ENCODE measurements at places on chromosomes 12 and 14.

DNA sequence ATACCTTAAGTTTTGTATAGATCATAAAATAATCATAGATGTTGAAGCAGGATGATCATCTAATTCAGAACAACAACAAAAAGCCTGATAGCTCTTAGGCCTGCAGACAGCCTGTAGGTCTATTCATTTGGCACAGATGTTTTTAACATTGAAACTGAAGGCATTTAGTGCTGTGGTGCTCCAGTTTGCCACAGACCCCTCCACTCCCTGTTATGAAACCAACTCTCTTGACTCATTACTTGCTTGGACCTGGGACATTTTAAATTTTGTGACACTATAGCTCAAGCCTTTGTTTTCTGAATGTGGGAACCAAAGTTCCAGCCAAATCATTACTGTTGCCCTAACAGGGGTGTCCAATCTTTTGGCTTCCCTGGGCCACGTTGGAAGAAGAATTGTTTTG lies 9.1 kb downstream of the PRKCH start:
- DNase-seq = no peak

GRCh38 chr14:53237488-53237887 lies 84.4 kb upstream of the DDHD1 start:
- DNase-seq = no peak

DNA sequence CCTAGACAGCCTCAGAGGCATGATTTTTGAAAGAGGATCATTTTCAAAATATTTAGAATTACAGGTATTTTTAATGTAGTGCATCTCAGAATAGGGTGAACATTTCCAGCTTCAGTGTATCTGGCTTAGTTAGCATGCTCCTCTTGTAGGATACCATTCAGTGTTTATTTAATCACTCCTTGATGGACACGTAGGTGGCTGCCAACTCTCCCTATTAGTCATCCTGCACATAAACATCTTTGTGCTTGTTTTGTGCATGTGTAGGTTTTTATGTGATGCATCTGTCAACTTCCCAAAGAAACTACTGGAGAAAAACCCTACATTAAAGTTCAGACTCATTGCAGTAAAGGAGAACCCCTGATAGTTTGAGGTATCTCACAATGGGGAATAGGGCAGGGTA lies 52.5 kb upstream of the RBM19 start:
- DNase-seq = no peak

- no peak for DNase-seq
These were observed 430.5 kb downstream of the DPF3 start for GRCh38 chr14:72463291-72463866.

GRCh38 chr12:82357340-82357739 lies 847 bp downstream of the CCDC59 start:
- DNase-seq = no peak

- no peak for DNase-seq
These were observed 5.2 kb downstream of the WNT10B start for GRCh38 chr12:48966177-48966895.

DNA sequence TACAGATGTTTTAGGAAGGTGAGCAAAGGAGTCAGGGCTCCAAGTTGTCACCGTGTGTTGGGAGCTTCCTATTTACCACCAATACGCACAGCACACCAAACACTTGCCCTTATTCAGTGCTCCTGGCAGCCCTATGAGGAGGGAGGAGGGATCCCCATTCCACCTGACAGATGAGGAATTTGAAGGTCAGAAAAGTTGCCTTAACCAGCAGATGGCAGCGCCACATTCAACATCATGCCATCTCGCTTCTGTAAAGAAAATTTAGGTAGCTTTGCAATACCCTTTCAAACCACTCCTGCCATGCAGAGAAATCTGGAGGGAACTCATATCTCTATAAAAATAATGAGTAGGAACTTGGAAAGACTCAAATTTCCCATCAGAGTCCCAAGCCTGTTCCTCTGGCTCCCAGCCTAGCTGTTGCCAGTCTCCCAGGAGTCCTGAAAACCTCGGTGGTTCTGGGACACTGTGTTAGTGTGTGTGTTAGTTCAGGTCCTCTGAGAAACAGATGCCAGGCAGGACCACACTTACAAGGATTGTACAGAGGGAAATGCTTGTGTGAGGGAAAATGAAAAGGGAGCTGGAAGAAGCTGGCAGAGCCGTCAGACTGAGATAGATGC lies 410.5 kb downstream of the MED13L start:
- DNase-seq = no peak

DNA sequence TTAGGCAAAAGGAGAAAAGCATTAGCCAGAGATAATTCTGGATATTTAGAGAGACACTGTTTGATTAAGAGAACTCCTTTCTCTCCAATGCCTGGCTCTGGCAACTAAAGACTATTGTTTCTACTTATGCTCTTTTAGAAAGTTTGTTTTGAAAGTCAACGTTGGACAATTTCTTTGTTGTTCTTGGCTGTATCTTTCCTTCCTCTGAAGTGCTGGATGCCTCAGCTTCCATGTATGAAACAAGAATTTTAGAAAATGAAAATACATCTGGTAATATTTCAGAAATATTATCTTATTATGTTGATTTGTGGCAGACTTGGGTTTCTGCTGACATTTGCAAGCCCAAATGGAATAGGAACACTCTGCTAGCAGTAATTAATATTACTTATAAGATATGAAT lies 382.6 kb downstream of the SNAPC1 start:
- DNase-seq = no peak

GRCh38 chr12:124392271-124392666 lies 97.4 kb downstream of the RFLNA start:
- DNase-seq = no peak

GRCh38 chr14:104979758-104980610 lies 1.8 kb upstream of the AHNAK2 start:
- DNase-seq = no peak

DNA sequence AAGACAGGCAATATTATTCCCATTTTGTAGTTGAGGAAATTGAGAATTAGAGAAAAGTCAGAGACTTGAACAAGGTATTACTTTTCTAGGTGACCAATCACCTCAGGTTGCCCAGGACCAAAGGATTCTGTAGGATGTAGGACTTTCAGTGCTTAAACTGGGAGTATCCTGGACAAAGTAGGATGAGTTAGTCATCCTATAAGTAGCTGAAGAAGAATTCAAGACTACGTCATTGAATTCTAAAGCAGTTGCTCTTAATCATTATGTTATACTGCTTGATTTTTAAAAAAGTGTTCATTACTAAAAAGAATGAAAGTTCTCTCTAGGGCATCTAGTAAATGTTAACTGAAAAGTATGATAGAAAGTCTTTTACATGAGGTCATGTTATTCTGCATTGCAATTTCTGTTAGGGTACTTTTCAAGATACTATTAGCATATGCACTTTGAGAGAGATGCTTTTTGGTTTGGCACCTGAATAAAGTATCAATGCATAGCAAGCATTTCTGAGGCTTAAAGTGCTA lies 101.7 kb downstream of the RTN1 start:
- no peak for DNase-seq

DNA sequence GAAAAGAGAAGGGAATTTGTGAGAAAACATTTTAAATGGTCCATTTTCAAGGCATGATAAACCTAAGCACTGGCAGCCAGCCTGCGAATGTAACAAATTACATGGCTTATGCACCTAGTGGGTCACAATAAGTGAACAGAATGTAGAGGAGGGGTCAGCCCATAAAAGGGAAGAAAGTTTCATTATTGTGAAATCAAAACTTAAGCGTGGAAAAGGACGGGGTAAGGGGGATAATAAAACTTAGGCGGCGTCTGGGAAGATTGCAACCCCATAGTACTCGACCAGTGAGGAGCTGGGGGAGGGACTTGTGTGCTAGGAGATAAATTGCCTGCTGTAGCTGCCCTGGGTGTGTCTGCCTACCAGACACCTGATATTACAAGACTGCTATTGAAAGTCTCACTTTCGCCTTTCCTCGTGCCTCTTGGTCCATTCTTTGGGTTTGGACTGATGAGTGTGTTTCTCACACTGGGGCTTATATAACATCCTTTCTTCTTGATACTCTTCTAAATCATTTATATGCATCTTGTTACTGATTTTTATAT lies 40.6 kb downstream of the ZDHHC17 start:
- no peak for DNase-seq

- no peak for DNase-seq
These were observed 15.5 kb downstream of the CLSTN3 start for GRCh38 chr12:7145671-7146070.

GRCh38 chr12:71551529-71551928 lies 111.9 kb downstream of the LGR5 start:
- DNase-seq = no peak

- no peak for DNase-seq
These were observed 1.5 kb downstream of the FRMD6 start for GRCh38 chr14:51653079-51653774.

DNA sequence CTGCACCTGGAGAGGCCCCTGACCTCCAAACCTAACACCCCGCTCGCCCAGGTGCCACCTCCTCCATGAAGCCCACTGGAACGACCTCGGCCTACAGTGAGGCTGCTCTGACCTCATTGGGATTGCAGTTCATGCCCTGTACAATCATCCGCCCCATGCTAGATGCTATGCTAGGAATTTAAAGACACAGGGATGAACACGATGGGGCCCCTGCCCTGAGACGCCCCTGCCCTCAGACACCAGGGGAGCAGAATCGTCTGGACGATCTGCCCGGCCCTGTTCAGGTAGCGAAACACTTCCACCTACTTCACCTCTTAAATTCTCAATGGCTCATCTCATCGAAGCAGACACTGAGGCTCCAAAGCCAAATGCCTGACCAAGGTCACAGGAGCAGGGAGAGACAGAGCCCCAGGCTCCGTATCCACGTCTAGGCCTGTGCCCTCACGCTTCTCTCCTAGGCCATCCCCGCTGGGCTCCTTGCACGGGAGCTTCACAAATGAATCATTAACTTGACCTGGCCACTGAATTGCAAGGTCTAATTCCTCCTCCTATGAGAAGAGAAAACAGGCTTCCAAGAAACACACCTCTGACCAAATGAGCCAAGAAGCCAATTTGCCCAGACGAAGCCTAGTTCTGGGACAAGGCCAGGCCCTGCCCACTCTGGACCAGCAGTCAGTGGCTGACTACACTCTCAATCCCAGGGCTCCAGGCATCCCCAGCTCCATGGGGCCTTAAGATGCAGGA lies 35.2 kb downstream of the SCARB1 start:
- no peak for DNase-seq

- no peak for DNase-seq
These were observed 139.2 kb downstream of the PDZRN4 start for GRCh38 chr12:41327096-41327895.

DNA sequence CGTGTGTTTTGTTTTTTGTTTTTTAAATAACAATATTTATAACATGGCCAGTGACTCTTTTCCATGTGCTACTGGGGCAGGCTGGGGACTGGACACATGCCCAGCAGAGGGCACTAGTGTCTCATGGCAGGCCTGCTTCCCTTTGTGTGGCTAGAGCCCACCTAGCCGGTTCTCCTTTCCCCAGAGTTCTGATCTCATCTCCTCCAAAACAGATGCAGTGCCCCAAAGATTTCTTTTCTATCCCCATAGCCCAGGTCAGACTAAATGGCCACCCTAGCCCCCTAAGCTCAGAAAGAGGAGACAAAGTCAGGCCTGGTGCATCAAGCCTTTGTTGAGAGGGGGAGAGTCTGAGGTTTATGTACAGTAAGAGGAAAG lies 21.2 kb downstream of the PRPF40B start:
- DNase-seq = peak; percentile 69

- no peak for DNase-seq
These were observed 183.8 kb downstream of the SLC25A21 start for GRCh38 chr14:36988568-36988967.

GRCh38 chr12:11685316-11685715 lies 35.8 kb downstream of the ETV6 start:
- DNase-seq = no peak

DNA sequence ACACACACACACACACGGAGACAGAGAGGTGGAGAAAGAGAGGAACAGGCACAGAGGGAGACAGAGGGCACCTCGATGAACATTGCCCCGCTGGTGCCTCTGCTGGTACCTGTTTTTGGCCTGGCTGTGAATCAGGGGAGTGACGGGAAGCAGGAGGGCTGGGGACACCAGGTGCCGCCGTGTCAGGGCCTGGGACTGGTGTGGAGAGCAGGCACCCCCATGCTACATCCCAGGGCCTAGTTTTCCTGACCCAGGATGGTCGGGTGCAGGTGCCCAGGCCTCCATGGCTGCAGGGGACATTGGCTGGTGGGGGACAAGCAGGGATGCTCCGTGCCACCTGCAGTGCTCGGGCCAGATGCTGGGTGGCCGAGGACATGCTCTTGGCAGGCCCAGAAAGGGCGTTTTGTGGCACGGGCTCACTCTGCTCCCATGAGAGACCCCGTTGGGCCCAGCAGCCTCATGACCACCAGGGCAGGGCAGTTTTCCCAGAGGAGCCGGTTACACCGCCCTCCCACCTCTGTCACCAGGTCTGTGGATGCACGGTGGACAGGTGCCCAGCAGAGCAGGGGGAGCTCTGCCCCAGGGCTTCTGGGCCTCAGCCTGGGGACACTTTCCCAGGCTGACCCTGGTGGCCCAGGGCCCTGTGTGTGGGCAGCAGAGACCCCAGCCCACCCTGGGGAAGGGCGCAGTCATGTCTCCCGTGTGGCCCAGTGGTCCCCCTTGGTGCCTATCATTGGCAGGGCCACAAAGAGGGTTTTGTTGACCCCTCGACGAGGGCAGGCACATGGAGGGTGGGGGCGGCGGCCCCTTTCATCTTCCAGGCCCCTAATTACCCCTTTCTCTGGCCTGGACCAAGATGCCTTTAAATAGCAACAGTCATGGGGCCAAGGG lies 207.5 kb upstream of the RTL1 start:
- no peak for DNase-seq

DNA sequence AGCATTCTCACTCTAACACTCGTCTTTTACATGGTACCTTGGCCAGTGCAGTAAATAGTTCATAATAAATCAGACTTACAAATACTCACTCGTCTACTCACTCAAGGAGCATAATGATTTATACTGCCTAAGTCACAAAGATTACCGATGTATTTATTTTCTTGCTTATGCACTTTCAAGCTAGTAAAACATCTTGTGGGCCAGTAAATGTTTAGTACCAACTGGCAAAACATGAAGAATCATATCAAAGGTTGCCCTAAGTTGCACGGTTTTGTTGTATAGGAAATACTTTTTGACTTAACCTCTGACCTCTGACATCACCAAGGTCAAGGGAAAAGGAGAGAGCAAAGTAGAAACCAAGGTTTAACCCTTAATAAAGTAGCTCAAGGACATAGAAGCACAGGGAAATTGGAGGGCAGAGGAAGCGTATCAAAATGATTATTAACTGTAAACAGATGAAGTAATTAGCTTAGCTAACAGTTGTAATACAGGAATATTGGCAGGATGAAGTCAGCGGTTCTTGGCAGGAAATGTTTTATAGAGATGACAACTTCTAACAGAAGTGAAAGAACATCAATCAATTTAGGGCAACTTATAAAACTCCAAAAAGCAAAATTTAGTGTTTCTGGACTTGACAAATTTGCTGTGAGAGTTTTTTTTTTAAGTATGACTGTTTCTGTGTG lies 131.9 kb downstream of the HMGA2 start:
- DNase-seq = no peak

- DNase-seq = peak; percentile 31
These were observed 4.4 kb downstream of the KRT86 start for GRCh38 chr12:52278575-52279421.

Data from stimulated activated CD8-positive, alpha-beta memory T cell treated with anti-CD3 and anti-CD28 coated beads, Interleukin-4, amount 100 ng/mL, for 1 hour (primary cell).